Activated CD4-positive, alpha-beta T cell treated with anti-CD3 and anti-CD28 coated beads, Interleukin-2, amount 50 U/mL, for 48 hours (primary cell): ENCODE measurements at places on chromosomes 3 and 15.

GRCh38 chr3:112140584-112140983 is 7.5 kb upstream of the GCSAM start:
- DNase-seq: no peak

DNA sequence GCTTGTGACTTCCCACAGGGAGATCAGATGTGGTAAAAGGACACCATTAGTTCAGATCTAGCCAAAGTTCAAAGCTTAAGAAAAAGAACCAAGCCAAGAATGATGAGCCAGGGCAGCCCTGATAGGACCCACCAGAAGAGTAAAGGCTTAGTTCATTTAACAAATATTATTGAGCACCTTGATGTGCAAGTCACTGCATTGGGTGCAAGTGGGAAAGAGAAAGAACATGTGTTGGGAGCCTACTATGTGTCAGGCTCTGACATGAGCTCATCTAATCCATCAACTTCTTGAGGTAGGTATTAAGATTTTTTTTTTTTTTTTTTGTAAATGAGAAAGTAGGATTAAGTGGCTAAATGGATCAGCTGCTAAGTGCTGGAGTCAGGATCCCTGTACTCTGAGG is 53.4 kb upstream of the PIAS1 start:
- no peak for DNase-seq

DNA sequence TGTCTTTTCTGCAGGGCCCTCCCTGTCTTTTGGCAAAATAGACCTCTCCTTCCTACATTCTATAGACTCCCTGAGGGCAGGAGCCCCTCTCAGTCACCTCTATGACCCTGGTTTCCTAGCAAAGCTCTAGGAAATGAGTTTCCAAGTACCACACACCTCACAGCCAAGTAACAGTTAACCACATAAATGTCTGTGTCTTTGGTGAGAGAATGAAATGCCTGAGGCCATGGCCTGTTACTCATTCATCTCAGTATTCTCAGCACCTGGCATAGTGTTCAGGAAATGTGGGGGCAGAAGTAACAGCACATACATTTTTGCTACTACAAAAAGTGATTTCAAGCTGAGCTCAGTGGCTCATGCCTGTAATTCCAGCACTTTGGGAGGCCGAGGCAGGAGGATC is 21.0 kb downstream of the RFT1 start:
- peak; percentile 29 for DNase-seq

DNA sequence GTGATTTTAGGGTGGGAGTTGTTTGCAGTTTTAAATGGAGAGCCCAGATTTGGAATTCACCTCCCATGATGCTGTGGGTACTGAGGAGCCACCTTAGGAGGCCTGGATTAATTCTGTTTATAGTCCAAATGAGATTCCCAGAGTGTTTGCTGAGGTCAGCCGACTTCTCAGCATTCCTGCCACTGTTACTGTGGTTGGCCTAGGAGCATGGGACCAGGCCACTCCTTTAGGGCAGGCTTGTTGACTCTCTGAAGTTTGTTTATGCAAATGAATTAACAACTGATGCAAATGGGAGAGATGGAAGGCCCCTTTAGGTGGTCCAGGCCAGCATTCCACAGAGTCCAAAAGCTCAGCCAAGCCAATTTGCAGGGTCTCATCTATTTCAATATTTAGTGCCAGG is 46.1 kb downstream of the CACNA2D3 start:
- no peak for DNase-seq

- no peak for DNase-seq
Measured at GRCh38 chr3:19446687-19447086, 298.4 kb downstream of the KCNH8 start.

- no peak for DNase-seq
Measured at GRCh38 chr15:83174891-83175290, 32.7 kb downstream of the HDGFL3 start.

DNA sequence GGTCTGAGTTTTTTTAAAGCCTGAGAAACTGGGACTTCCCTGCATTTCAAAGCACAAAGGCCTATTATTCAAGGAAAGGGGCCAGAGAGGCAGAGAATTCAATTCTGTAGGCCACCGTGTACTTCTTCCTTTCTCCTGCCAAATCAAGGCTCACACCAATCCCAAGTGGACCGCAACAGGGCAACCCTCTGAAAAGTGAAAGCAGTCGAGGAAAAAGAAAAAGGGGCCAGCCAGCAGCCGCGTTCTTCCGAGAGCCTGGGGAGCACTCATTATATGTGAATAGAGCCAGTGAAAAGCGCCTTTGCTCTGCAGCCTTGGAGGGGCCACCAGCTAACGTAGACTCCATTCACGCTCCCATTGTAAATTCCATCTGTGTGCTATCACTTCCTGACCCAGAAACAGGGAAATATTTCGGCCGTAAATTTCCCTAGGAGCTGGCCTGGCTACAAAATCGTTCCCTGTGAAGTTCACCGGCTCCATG is 45.9 kb upstream of the THUMPD3 start:
- no peak for DNase-seq

DNA sequence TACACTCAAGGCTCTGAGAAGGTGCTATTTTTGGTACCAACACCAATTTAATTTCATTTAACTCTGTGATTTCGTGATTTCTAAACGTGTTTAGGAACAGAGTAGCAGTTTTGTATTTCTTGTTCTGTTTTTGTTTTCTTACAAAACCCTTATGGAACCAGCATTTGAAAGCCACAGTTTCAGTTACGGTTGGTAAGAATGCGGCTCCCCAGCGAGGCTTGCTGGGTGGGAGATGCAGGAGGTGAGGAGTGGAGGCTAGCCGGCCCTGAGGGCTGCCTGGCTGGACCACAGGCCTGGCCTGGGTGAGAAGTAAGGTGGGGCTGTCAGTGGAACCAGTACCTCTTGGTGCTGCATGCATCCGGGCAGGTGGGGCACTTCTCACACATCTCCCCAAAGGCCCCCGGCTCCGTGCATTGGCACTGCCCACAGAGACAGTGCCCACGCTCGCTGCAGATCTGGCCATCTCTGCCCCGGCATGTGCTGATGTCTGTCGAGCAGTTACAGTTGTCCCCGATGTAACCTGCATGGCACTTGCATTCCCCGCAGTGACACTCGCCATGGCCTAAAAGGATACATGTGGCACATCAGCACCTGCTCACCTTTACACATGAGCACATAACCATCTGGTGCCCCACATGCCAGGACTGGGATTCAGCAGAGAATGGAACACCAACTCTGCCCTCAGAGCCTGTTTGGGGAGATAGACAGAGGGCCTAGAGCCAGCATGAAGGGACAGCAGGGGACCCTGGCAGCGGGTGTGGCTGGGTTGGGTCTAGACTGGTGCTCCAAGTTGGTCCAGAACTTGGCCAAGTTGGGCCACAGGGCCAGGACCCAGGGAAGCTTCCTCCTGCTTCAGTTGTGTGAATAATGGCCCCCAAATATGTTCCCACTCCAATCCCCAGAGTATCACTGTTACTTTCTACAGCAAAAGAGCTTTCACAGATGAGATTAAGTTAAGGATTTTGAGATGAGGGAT is 43.4 kb downstream of the UMPS start:
- no peak for DNase-seq

DNA sequence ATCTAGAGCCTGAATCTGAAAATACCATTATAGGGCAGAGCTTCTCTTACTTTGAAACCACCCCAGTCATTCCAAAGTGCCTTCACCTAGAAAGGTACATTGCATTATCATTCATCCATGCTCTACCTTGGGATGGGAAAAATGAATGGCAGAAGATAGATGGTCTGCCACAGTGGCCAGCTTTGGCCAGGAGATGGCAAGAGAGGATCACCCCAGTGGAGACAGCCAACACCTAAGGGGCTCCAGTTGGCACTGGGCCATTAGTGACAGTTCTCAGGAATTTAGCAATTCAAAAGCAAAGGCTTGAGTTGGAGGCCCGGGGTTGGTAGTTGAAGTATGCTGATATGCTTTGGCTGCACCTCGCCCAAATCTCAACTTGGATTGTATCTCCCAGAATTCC is 253.6 kb upstream of the MRPL3 start:
- DNase-seq: no peak
